Mesendoderm (in vitro differentiated cells): ENCODE measurements at places on chromosomes 2 and 18.
A peak's percentile ranks its signal among the peaks of the same experiment; 100 is the strongest.

DNA sequence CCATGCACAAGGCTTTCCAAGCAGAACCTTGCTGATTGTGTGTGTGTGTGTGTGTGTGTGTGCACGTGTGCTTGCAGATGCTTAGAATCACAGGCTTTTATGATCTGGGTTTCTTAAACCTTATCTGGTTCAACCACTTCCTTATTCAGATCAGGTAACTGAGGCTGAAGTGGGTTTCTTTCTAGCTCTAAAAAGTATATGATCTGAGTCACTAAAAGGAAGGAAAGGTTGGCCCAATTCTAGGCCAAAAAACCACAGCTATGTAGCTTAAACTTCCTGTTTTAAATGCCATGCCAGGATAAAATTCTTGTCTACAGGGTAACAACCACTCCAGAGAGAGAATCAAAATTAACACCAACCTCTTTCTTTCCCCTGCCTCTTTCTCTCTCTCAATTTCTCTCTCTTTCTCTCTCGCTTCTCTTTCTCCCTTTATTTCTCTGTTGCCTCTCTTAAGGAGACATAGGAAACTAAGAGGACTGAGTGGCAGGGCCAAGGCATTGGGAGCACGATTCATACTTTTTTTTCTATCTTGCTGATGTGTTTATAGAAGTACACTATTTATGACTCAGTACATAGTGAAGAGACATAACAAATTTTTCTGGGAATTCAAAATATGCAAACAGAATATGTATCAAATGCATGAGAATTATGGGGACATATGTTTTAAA is 140.3 kb downstream of the TRIB2 start:
- DNase-seq = no peak

- DNase-seq = peak; percentile 74
Measured at GRCh38 chr2:100197631-100198153, 55.3 kb upstream of the AFF3 start.

GRCh38 chr18:23626451-23627279 is 36.0 kb downstream of the ANKRD29 start:
- no peak for DNase-seq

DNA sequence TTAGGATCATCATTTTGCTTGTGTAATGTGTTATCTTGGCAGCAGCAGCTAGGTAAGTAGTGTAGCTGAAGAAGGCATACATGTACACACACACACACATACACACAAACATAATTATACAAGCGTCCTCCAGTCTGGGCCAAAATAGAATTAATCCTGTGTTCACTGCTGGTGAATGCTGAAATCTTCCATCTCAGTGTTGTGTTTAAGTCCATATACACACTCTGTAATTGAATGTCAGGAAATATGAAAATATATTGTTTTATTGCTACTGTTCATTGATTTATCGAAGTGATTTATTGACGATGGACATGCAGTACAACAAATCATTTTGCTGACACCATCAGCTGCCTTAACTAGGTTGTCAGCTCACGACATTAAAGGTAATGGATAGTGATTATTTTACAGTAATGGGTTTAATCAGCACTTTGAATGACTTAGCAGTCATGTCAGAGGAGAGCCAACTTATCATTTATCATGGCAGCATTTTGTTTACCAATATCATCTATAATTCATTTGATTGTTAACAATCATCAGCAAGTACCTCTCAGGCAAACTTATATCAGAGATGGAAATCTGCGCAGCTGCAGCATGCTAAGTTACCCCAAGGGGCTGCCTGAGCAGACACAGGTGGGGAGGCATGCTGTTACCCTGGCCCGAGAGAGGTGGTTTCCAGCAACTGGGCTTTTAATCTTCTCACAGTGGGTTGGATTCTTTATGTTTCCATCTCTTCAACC is 83.7 kb upstream of the FSHR start:
- DNase-seq = no peak

DNA sequence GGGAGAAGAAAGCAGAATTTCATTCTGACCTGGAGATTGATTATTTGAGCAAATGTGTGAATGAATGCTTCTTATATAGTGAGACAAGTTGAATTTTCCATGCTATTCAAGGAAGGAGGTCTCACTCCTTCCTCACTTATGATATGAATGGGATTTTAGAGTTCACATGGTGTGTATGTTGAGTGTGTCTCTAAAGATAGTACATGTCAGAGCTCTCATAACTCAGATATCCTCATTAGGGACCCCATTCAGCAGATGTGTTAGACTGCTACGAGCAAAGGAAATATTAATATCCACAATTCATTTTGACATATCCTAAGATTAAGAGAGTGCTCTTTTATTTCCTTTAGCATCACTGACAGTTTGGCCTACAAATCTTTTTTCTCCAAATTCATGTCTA is 368.5 kb downstream of the ARHGAP15 start:
- DNase-seq = no peak

DNA sequence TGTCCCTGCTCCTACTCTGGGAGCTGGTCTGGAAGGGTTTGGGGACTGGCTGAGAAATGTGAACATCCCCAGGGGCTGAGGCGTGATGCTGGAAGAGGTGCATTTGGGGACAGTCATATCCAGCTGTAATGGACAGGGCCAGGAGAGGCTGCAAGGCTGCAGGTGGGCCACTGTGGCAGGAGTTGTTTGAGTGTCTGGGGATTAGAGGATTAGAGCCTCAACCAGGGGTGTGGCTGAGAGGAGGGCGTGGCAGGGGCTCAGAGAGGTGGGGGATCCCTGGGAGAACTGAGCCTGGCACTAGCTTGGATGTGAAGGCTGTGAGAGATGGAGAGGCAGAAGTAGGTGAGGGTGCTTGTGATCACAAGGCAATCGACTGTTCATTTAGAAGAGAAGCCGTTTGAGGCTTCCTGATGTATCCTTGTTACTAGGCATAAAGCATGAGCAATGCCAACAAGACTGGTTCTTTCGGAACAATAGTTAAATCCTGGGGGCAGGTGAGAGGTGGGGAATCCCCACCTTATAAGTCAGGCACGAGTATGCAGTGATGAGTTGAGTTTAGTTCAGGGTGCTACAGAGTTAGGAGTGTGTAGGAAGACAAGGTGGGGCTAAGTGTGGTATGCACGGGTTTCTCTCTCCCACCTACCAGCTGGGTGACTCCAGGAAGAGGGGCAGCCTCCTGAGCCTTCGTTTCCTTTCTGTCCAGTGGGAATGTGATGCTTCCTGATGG is 31.9 kb downstream of the SH3RF3 start:
- DNase-seq = no peak

DNA sequence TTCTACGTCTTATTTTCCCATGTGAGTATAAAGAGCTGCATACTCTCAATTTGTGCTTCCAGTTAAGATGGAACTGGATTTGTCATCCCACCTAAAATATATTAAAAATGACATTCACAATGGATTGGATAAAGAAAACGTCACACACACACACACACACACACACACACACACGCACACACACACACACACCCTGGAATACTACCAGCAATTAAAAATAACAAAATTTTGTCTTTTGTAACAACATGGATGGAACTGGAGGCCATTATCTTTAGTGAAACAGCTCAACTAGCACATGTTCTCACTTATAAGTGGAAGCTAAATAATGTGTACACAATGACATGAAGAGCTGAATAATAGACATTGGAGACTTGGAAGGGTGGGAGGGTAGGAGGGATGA is 3.8 kb upstream of the QPCT start:
- no peak for DNase-seq
